ENCODE measurements at places on chromosomes 5 and 9.

DNA sequence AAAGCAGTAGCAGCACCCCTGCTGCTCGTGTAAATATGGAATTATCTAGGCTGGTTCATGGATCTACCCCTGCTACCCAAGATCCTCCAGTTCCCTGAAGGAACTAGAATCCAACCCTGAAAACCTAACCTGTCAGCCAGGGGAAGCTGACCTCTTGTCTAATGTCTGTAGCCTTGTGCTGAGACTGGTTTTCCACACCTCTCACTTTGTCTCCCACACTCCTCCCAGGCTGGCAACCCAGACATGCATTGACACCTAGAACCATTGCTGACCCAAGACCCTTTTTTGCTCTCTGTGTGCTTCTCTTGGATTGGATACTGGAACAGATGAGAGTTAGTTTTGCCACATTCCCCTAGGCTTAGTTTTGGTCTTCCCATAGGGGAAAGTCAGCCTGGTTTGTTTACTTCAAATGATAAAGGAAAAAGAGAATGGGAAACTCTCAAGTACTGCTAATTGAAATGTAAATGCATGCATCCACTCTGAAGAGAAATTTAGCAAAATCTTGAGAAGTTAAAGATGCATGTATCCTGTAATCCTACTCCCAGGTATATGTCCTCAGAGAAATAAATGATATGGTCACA lies 36.6 kb upstream of the NR4A3 start:
- no peak for DNase-seq

DNA sequence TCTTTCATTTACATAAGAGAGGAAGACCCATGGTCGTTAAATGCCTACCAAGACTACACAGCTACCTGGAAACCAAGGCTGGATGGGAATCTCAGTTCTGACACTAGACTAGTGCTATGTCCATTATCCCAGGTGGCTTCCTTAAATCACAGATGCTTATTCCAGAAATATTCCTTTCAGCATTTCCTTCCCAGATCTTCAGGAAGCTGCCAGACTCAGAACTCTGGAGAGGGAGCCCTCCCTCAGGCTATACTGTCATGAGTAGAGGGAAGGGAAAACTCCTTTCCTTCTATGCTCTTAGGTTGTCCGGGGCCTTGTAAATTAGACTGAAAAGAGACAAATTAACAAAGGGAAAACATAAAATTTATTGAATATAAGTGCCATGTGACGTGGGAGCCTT lies 20.8 kb downstream of the FREM1 start:
- no peak for DNase-seq

GRCh38 chr5:14851597-14851996 lies 20.0 kb downstream of the ANKH start:
- DNase-seq, result no peak

DNA sequence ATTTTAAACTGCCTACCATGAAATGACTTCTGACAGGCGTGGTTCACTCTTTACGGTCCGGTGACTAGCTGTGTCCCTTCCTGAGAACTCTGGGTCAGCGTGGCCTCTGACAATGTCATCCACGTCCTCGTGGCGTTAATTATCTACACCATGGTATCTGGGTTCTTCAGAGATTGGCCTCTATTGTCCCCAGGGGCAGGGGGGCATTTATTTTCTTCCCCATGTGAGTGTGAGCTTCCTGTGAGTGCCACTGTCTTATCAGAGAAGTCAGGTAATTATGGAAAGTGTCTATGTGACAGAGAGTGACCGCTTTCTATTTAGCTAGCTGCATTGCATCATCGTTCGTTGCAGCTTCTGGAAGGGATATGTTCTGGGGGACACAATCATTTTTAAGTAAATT lies 77.2 kb downstream of the FBXL7 start:
- DNase-seq, result no peak

DNA sequence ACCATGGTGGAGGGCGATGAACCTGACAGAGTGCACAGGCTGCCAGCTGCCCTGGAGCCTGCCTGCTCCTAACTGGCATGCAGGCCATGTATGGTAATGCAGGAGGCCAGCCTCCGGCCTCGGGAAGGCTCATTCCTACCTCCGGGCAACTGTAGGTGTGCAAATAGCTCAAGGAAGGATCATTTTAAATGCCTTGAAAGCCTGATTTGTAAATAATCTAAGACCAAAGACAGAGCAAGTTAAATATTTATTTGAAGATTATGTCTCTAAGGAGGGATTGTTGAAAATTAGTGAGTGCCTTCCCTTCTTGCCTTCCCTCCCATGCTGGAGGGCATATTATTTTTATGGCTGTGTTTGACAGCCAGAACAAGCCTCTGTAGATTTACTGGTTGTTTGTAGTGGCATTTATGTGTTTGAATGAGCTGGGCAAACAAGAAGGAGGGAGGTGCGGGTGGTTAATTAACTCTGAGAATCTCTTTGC lies 285.7 kb upstream of the TUT7 start:
- no peak for DNase-seq

DNA sequence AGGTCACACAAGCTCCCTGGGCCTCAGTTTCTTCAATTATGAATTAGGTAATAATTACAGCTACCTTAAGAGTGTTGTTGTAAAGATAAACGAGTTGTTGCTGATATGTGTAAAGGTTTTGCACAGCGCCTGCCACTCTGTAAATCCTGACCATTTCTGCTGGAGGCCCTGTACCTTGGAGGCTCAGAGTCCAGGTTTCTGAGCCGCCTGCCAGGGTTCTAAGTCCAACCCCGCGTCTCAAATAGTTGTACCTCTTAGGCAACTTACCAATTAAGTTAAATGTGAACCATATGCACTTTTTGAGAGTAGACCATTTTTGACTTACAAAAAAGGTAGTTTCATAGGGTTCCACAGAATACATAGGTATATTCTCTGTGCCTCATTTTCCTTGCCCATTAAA lies 156.8 kb upstream of the KLF9 start:
- no peak for DNase-seq

DNA sequence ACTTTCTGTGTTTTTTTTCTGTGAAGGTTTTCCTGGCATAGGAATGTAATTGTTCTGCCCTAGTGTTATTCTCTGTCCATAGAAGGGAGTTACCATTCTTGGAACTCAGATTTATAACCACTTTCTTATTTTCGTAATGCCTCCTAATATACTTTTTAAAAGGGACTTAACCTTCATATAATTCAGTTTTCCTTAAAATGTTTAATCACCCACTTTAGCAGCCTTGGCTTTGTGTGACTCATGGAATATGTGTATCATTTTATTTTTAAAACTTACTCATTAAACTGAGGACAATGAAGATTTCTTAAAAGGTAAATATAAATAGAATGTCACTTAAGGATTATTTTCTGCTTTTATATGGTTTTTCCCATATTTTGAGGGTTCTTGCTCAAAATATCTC lies 50.0 kb downstream of the RAI14 start:
- DNase-seq, result no peak

GRCh38 chr5:181188700-181189362 lies 16.2 kb downstream of the TRIM7 start:
- DNase-seq, result peak; percentile 60

- no peak for DNase-seq
Observed at GRCh38 chr9:93296889-93297480, 113.0 kb downstream of the WNK2 start.

GRCh38 chr5:64339769-64340168 lies 166.0 kb upstream of the RGS7BP start:
- no peak for DNase-seq

DNA sequence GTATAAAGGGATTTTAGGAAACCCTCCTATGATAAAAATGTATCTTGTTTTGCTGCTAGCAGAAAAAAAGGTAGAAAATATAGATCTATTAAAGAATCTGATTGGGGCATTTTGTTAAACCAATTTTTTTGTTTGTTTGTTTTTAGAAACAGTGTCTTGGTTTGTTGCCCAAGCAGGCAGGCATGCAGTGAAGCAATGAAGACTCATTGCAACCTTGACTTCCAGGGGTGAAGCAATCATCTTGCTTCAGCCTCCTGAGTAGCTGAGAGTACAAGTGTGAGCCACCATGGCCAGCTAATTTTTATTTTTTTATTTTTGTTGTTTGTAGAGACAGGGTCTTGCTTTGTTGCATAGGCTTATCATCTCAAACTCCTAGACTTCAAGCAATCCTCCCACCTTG lies 755.8 kb upstream of the EDIL3 start:
- no peak for DNase-seq

DNA sequence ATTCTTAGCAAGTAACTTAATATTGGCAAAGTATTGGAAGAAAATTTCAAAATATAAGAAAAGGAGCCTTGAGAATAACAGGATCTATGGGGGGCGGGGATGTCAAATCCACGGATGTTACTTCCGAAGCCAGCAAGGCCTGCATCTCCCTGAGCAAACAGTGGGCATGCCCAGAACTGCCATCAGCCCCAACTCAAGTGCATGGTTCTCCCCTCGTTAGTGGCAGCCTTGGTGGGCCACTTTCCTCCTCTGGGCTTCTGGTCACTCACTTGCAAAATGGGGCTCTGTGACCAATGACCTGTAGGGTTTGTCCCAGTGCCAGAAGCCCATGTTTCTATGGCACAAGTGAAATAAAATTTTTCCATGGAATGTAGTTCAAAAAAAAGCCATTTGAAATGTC lies 27.2 kb upstream of the MED10 start:
- DNase-seq, result no peak

- DNase-seq, result no peak
Observed at GRCh38 chr9:109383356-109383755, 62.5 kb upstream of the EPB41L4B start.
